Activated CD4-positive, alpha-beta T cell treated with anti-CD3 and anti-CD28 coated beads, Interleukin-2, amount 50 U/mL, for 48 hours (primary cell): ENCODE measurements at places on chromosomes 5 and 9.

DNA sequence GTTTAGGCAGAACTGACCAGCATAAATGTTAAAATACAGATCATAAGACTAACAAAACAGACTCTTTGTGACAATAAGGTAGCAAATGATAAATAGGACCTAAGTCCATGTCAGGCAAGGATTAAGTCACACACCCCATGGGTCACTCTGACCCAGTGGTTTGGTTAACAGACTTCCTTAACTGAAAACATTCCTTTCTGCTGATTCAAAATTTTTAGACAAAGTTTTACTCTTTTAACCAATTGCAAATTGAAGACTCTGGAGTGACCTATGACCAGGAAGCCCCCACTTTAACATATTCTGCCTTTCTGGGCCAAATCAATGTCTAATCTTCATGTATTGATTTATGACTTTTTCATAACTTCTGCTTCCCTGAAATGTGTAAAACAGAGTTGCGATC lies 4.9 kb upstream of the NXNL2 start:
- DNase-seq: no peak

DNA sequence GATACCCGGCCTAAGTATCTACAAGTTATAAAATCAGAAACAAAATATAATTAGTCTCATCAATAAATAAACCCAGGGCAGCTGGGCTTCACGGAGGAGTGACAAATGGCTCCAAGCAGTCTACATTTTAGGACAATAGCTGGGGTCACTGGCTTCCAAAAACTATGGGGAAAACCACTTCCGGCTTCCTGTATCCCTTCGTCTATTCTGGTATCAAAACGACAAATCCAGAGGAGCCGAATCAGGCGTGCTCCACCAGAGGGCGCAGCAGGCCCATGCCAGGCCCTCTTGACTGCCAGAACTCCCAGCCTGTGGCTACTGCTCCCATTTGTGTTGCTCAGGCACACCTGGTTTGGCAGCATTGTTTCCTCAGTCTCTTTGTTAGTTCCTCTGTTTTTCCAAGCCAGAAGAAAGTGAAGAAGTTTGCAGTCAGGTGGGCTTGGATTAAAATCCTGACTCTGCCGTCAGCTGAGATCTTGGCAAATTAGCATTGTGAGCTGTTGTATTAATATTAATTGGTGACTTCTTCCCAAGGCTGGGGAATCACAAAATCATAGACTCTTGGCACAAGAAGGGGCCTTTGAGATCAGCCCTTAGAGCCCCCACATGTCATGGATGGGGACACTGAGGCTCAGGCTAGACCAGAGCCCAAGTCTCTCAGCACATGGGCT lies 11.6 kb upstream of the RAB14 start:
- DNase-seq: peak; percentile 86

- no peak for DNase-seq
These were observed 485.9 kb downstream of the CAAP1 start for GRCh38 chr9:26406676-26407075.

GRCh38 chr5:105146867-105147266 lies 1584.3 kb upstream of the NUDT12 start:
- no peak for DNase-seq

GRCh38 chr9:28600226-28600625 lies 1026.9 kb upstream of the C9orf72 start:
- no peak for DNase-seq

DNA sequence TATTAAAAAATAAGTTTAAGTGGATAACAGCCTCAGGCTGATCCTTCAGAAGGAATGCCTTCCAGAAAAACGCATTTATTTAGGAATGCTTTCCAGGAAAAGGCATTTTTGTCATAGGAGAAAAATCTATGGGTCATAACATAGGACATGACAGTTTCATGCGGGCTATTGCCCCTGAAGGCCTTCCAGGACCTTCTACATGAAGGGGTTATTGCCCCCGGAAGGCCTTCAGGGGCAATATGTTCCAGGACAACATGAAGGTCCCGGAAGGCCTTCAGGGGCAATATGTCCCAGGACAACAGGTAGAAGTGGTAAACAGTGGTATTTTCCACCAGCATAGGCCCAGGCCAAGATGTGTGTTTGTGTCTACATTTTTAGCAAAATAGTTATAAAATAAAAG lies 191.3 kb upstream of the RASA1 start:
- DNase-seq: no peak

DNA sequence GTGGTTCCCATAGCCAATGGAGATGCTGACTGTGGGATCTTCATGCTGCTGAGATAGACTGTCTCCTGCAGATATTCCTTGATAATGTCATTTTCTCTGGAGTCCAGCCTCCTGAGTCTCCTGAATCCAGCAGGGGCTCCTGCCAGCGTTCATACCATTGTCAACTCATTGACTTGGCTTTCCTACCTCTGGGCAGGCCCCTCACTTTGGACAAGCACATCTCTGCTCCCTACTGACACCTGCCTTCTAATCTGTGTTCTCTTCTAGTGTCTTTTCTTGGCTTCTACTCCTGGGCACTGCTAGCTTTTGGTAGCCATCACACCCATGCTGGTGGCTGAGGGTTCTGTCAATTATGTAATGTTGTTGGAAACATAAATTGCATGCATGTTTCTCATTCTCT lies 138.0 kb downstream of the ADCY2 start:
- no peak for DNase-seq

DNA sequence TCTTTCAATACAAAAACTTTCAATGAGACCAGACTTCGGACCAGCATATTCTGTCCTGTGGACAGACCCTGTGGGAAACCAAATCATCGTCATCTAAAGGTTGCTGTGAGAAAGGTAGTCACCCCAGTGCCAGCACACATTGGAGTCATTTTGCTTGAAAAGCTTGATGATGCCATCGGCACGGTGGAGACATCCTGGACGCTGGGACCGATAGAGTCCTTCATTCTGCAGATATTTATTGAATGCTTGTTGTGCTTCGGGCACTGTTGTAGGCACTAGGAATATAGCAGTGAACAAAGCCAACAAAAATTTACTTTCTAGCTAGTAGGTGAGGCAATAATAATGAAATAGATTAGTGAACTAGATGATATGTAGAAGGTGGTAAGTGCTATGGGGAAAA lies 34.9 kb downstream of the SNX18 start:
- no peak for DNase-seq

GRCh38 chr5:98275980-98276379 lies 497.5 kb upstream of the RGMB start:
- no peak for DNase-seq

DNA sequence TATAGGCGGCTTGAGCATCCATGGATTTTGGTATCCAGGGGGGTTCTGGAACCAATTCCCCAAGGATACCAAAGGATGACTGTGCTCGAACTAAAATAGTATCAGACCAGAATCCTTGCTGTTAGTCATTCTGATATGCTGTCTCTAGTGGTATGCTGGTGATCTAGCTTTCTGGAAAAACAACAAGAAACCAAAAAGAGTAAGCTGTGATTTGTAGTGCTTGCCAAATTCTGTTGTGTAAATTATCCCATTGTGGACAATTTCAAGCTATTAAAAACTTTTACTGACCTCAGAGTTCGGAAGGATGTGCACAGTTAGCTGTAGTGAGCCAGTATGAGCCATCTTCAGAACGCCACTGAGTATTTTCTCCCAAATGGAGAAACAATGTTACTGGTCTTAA lies 99.0 kb upstream of the FBN2 start:
- no peak for DNase-seq

GRCh38 chr9:36946653-36947052 lies 87.4 kb downstream of the PAX5 start:
- no peak for DNase-seq

GRCh38 chr9:76342858-76343257 lies 51.4 kb downstream of the RFK start:
- no peak for DNase-seq

DNA sequence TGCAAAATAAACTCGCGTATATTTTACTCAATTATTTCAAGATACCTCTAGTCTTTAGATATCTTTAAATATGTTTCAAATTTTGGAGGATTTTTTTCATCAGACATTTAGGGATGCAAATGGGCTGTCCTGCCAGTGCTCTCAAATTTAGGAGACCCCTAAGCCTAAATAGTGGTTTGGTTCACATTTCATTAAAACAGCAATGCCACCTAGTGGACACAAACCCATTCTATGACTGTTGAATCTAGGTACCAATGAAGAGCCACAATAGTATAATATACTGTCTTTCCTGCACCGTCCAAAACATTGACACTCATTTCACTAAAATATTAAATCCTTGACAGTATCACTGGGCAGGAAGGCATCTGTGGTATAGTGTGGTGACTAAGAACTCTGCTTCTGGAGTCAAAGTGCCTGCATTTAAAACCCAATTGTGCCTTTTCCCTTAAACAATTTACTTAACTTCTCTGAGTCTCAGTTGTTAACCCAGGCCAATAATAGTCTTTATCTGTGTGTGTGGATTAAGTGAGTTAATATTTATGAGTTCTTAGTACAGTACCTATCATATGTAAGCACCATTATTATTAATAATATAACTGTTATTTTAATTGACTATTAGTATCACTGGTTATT lies 148.0 kb downstream of the RORB start:
- DNase-seq: no peak

DNA sequence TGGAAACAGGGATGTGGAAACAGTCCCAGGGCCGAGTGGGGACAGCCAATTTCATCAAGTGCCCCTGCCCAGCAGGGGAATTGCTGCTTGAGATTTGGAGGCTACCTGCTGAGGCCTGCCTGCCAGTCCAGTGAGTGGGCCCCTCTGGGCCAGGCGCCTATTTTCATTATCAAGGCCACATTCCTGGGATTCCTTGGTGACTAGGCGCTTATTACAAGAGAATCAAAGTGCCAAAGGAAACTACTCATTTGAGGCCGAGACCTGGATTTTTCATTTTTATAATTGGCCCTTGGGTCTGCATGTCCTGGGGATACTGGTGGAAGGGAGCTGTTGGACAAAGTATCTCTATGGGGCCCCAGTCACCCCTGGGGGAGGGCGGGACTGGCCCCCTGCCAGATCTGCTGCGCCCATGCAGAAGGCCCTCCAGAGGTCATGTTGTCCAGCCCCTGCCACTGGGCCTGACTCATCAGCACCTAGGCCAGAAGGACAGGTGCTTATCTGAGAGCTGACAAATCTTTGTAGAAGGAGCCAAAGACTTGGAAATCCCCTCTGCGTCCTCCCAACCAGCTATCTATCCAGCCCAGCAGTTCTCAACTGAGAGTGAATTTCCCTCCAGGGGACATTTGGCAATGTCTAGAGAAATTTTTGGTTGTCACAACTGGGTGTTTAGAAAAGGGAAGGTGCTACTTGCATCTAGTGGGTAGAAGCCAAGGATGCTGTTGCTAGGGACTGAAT lies 45.6 kb downstream of the FOXI1 start:
- no peak for DNase-seq

GRCh38 chr5:892394-893136 lies at the start of the genes BRD9 and TRIP13:
BRD9 (minus strand) TSS chr5:892801; CDS start chr5:892657, 144 bp downstream.
TRIP13 (plus strand) TSS chr5:892884; CDS start chr5:892999, 115 bp downstream.
- DNase-seq: peak; percentile 85

DNA sequence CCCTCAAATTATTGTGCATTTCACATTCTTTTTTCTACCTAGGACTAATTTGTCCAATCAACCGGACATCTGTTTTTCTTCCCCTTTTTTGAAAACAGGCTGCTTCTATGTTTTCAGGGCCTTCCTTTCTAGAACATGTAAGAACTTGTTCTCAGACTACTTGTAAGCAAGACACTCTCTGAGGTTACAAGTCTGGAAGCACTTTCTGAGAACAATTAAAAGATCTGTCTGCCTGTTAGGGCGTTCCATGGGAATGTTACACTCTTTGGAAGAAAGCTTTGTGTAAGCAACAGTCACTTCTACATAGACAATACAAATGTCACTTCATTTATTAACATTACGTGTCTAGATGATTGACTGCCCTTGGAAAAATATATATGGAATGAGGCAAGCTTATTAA lies 50.9 kb upstream of the HSPB3 start:
- DNase-seq: no peak

DNA sequence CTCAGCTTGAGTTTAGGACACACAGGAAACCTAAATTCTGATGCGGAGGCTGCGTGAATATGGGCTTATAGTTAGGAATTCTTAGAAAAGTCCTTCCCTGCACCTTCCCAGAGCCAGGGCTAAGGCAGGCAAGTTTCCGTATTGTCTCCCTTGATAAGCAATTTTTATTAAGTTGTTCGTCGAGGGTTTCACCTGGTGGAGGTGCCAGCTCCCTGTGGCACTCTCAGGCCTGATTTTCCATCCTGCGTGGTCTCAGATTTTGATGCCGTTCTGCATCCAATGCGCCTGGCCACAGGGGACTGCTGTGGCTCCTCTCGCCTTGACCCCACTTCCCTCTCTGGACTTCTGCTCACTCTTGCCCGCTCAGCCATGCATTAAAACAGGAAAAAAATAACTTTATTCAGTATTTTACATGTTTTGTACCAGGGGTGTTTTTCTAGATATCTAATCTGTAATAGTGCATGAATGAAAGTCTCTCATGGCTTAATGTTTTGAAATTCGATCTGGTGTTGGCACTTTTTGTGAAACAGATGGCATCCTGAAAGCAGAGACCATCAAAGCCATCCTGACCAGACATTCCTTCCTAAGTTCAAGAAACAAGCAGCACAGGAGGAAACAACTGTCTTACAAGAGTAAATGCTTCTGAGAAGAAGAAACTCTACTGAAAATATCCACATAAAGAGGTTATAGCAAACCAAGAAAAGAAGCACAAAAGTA lies 50.7 kb downstream of the TRIP13 start:
- DNase-seq: no peak

DNA sequence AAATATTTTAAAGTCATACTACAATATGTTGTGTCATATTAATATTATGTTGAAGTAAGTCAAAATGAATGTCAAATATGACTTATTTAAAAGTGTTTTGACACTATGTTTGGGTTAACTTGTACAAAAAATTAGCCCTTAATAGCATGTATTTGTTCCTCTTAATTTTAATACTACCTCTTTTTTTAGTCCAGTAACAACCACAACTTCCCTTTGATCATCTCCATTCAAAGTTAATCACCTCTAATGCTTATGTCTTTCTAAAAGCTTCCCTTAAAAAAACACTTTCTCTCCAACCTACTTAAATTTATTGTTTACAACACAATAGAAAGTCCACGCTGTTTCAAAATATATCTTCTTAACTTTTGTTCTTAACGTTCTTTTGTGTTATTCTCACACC lies 9.6 kb downstream of the SLCO4C1 start:
- no peak for DNase-seq
